ENCODE measurements at places on chromosomes 3 and 15.

DNA sequence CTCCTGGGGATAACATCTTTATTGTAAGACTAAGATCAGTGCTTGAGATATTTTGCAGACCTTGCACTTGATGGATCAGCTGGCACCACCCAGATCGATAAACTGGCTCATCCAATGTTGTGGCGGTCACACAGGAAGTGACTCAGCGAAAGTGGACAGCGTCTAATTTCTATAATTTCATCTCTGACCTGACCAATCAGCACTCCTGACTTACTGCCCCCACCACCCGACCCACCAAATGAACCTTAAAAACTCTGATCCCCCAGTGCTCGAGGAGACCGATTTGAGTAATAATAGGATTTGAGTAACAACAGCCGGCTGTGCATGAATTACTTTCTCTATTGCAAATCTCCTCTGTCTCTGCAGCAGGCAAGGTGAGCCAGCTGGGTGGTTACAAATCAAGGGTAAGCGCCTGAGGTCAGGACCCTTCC is 62.7 kb upstream of the RNU6-1 start:
- DNase-seq, result no peak

- no peak for DNase-seq
These were observed 16.1 kb upstream of the GYG1 start for GRCh38 chr3:148975248-148975647.

DNA sequence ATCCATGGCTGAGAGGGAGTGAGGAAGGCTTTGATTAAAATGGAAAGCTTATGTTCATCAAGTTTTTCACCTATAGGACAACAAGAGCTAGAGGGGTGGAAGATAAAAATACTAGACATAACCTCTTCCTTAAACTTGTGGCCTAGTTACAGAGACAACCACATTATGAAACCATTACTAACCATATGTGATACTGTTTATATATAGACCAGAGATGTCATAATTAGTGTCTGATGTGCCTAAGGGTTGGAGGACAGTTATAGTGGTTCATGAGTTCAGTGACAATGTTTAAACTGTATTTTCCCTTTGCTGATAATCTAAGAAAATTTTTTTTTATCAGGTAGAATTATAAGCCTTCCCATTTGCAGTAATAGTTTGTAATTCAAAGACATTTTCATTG is 23.7 kb downstream of the PHLDB2 start:
- DNase-seq, result no peak

DNA sequence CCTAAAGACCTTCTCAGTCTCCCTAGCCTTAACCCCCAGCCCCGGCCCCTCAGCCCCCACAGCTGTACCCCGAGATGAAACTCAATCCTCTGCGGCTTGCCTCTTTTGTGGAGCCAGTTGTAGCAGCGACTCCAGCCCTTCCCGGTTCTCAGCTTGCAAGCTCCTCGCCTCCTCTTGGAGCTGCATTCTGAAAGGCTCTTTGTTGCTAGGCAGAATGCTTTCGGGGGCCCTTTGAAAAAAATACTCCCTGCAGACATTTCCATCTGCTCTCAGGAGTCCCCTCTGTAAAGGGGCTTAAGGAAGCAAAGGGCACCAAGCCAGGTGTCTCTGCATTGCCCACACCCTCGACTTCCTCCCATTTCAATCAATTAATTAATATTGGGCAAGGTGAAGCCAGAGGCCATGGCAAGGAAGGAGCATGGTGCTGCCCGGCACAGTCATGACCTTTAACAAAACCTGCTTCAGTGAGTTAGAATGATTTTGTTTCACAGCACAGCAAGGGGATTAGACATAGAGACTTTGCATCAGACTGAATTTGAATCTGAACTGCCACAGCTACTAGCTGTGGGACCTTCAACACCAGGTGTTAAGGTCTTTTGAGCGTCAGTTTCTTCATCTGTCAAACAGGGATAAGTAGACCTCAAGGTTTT is 65.5 kb downstream of the SRGAP3 start:
- DNase-seq, result no peak

- DNase-seq, result no peak
These were observed 113.1 kb downstream of the EDEM1 start for GRCh38 chr3:5300638-5301037.

- no peak for DNase-seq
These were observed 112.4 kb upstream of the PFN2 start for GRCh38 chr3:150082898-150083654.

GRCh38 chr3:156602424-156602823 is 47.5 kb upstream of the SSR3 start:
- DNase-seq, result no peak

DNA sequence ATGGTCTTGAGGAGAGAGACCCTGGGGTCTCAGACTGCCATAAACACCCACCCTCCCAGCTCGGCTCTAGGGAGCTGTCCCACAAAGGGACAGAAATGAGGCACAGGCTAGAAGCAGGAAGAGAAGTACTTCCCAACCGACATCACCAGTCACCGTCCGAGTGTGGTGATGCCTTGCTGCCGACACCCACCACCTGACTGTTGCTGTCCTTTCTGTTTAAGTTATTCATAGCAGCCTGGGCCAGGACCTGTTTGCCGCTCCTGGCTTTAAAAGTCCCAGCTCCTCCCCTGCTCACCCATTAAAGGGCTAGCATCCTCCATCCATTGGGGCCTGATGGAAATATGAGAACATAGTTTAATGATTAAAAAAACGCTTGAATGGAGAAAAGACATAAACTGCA is 13.2 kb upstream of the SPG11 start:
- DNase-seq, result no peak

DNA sequence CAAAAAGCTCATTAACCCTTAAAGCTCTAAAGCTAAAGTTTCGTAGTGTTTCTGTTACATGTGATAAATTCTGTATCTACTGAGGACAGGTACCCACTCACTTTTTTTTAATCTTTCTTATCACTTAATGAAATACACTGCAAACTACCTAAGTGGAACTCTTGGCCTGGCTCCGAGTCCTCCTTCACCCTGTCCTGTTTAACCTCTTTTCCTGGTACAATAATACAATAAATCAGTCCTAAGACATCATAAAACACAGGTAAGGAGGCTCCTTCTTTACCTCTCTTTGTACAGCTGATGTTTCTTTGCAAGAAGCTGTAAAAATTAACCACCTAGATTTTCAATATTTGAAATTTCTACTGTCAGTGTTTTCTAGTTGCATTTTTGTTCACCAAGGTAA is 15.8 kb downstream of the SEMA6D start:
- no peak for DNase-seq

DNA sequence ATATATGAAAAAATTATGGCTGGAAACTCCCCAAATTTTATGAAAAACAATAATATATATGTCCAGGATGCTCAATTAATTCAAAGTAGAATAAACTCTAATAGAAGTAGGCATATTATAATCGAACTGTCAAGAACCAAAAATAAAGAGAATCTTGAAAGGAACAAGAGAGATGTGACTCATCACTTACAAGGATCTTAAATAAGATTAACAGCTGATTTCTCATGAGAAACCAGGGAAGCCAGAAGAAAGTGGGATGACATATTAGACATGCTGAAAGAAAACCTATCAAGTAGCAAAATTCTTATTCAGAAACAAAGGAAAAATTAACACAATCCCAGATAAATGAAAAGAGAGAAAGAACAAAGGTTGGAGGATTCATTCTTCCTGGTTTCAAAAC is 66.8 kb downstream of the FAIM start:
- DNase-seq, result no peak
